ENCODE measurements at places on chromosomes 7 and 10.

DNA sequence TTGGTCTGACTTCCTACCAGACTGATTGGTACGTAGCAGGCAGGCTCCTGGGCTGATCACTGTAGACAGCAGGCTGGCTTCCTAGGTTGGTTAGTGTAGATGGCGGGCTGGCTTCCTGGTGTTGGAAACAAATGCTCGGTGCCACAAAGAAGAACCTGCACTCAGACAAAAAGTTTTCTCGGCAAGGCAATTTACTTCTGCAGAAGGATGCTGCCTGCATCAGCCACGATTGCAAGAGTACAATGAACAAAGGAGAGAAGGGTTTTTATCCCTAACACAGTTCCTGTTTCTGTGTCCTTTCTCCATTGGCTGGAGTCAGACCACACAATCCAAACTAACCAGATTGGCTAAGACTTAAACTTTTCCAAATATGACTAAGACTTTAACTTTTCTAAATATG lies 123.6 kb upstream of the PPP2R2D start:
- no peak for DNase-seq

GRCh38 chr7:150875791-150876190 lies 23.5 kb downstream of the AOC1 start:
- no peak for DNase-seq

DNA sequence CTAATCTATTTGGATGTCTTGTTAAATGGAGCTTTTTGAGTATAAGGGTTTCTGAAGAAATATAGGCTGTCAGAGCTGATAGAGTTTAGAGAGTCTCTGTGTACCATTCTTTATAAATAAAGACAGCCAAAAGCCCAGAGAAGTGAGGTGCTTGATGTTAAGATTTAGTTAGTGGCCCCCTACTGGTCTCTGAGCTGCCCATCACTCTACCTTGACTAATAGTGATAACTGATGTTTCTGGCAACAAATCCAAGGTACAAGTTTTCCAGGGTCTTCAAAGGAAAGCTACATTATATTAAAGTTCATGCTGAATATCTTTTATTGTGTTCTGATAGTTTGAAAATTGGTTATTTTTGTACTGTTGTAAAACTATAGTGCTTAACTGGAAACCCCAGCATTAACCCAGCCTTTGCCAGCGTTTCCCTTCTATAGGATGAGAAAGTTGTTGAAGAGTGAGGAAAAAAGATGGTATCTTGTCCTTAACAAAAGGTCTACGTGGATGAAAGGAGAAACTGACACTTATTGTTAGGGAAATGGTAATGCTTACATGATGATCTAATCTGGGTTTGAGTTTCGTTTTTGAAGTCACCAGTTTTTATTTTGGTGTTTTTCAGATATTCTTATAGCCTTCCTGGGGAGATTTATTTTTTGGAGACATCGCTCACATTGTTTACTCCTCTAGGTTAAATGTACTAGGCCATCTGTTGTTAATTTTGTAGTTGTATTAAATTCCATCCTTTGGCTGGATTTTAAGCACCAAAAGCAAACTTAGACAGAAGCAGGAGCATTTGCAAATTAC lies 79.0 kb downstream of the AUTS2 start:
- DNase-seq, result no peak

DNA sequence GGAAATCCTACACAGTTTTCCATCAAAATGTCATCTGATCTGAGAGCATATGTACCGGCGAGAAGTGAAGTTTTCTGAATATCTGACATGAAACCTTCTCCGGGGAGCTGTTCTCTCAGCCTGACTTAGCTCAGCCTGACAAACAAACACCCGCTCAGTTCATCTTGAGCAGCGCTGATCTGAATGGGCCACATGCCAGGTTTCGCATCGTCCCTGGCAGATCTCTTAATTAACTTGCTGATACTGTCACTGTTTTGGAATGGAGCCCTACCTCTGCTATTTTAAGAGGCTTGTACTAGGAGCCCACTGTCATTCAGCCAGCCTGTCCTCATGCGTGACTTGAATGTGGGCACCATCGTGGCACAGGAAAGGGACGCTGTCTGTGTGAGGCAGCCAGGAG lies 109.2 kb downstream of the STRA8 start:
- DNase-seq, result no peak

DNA sequence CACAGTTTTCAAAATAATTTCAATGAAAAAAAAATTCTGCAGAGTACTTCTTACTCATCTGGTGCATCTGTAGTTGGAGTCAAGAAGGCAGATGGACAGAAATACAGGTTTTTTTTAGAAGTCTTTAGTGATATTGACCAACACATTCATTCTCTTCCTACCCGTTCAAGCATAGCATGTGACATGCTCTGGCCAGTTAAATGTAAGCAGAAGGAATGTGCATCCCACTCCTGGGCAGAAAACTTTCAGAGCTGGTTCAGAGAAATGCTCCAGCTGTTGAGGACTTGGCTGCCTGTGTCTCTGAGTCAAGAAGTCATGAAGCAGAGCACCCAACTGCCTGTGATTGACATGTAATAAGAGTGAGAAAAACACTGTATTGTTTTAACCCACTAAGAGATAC lies 665.3 kb upstream of the IGFBP3 start:
- DNase-seq, result no peak

GRCh38 chr7:137354961-137355360 lies 11.4 kb upstream of the PTN start:
- DNase-seq, result no peak

DNA sequence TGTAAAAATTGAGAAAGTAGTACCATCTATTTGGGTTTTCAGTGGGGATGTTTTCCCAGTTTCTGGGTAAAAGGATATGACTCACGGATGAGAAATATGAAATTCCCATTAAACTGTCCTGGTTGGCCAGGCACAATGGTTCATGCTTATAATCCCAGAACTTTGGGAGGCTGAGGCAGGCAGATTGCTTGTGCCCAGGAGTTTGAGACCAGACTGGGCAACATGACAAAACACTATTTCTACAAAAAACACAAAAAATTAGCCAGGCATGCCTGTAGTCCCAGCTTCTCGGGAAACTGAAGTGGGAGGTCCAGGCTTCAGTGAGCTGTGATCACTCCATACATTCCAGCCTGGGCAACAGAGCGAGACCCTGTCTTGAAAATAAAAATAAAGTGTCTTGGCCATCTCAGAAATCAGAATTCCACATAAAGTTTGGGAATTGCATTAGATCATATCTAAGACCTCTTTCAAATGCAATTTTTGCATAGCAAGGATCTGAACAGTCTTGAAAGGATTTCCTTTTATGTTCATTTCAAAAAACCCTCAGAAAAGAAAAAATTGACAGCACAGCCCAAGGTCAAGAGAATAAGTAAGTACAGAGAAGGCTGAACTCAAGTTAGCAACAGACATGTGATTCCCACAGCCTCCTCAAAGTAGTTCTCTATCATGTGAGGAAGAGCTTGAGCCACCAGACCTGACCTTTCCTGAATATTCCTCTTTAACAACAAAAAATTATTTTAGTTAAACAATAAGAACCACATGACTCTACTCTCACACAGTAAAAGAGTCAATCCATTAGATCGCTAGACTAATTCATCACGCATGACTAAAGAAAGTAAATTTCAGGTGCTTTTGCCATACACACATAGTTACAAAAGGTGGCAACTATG lies 141.5 kb upstream of the CAV2 start:
- DNase-seq, result no peak
